ENCODE measurements at places on chromosomes 2 and 18. TPM values are rescaled to one million over a fixed set of nuclear protein-coding genes. Genes with fewer than 3 reads are reported as not detected.

- no peak for DNase-seq
These were observed 89.1 kb downstream of the RAD51AP2 start for GRCh38 chr2:17429130-17429529.

AGXT gene
- not detected for total RNA-seq

- no peak for DNase-seq
These were observed 275.7 kb upstream of the SPRED2 start for GRCh38 chr2:65708086-65708485.

GRCh38 chr2:163465440-163465839 is 270.4 kb downstream of the FIGN start:
- no peak for DNase-seq

GRCh38 chr2:191748528-191749180 is 70.7 kb downstream of the NABP1 start:
- no peak for DNase-seq

DNA sequence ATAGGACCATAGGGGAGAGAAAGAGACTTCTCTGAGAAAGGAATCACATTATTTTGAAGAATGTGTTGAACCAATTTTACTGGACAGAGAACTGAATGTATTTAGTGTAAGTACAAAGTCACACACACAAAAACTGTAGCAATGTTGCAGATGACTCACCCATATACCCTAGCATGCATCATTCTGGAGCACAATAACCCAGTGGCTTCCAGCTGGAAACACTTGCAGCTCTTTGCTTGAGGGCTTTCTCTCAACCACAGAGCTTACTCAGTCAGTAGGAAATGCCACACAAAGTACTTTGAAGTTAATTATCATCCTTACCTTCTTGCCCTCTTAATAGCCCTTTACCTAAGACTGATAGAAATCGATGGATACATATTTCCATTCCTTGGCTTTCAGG is 760.0 kb upstream of the FSHR start:
- DNase-seq, result no peak

DNA sequence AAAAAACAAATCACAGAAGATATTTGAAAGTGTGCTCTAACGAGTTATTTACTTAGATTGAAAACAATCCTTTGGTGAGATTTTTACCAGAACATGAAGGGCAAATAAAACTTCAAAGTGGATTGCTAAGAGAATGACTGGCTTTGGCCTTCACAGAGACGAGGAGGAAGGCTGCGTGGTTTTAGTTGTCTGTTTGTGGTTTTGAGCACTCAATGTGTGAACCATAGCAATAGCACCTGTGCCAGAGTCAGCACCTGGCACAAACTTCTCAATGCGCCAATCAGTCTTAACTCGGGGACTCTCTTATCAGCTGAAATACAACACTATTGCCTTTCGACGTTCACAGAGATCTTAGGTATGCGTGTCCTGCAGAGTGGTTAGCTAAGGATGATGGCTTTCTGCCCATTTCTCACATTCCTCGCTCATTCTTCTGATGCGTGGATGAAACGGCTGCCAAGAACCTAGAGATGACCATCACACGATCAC is 70.0 kb downstream of the MBP start:
- no peak for DNase-seq

DNA sequence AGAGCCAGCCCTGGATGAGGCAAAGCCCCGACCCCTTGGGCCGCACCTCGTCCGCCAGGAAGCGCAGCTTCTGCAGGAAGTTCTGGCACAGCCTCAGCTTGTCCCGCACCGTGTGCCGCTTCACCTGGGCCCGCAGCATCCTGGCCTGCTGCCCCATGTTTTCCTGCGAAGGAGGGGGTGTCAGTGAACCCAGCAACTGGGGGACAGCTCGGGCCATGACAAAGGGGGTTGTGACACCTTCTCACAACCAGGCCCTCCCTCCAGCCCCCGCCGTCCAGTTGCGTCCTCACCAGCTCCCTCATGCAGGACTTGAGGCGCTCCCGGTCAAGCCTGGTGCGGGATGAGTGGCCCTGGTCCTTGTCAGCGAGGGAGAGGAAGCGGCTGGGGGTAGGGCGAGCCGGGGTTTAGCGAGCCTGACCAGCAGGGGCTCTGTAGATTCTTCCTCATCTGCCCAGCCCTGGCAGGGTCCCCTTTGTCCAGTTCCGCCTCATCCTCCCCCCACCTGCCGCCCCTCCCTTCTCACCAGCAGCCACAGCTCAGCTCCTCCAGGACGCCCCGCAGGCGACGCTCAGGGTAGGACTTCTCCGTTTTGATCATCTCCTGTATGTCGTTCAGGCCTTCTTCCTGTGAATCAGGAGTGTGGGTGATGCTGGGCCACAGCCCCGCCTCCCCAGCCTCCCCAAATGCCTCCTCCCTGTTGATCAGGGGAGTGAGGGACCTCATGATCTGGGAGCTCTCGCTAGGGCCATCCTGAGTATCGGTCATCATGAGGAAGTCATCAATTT is 606 bp downstream of the OTOF start:
- no peak for DNase-seq

ITGA4 gene
- 18.2 TPM for total RNA-seq

- DNase-seq, result no peak
These were observed 3.7 kb downstream of the TMSB10 start for GRCh38 chr2:84908948-84909713.

GRCh38 chr2:210366675-210367080 is 51.7 kb upstream of the MYL1 start:
- no peak for DNase-seq

GRCh38 chr2:210551001-210551400 is 5.4 kb upstream of the CPS1 start:
- no peak for DNase-seq

- DNase-seq, result no peak
These were observed 102.9 kb upstream of the SLC8A1 start for GRCh38 chr2:40554665-40555294.

DNA sequence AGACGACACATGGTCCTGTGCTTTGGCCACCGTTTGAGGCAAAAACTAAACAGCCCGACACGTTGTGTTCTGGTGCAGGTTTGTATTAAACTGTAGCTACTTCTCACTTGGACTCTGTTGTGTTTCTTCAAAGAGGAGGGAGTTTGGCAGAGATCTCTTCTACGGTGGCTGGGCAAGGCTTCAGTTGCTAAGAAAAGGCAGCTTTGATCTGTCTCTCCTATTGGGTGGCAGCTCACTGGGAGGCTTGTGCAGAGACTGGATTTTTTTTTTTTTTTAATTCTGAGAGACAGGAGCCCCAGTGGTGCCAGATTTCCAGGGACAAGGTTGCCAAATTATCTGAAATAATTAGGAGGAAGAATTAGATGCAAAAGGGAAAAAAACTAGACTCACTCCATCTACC is 20.2 kb upstream of the MAPRE3 start:
- no peak for DNase-seq

DNA sequence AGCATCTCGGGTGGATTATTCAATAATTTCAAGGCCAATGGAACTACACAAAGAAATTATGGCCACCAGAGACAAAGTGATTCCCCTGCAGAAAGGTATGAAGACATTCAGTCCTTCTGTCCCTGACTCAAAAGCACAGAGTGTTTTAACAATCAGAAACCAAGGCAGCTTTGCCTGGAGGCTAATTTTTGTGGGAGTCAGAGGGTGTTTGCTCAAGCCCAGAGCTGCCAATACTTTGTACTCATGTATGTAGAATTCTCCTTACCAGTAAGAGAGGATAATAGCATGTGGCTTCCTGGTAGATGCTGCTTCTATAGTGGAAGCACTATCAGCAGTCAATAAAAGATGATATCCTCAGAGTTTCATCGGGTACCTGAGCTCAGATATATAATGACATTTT is 178.4 kb downstream of the KCNE4 start:
- no peak for DNase-seq

DNA sequence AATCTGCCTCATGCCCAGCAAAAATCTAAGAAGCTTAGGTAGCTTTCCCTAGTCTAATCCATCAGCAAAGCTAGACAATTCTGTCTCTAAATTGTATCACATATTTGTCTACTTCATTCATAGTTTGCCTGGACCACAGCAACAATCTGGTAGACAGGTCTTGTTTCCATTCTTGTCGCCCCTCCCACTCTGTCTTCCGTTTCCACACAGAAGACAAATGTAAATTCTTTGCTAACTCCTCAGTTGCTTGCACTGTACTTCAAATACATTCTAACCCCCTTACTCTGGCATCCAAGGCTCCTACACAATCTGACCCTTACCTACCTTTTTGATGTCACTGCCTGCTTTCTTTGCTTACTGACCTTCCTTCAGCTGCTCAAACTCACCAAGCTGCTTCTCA is 40.1 kb downstream of the THUMPD2 start:
- no peak for DNase-seq

- no peak for DNase-seq
These were observed 71.3 kb downstream of the SNORC start for GRCh38 chr2:232941400-232941799.

SH3BP4 gene
- 33.5 TPM for total RNA-seq

CRYGD gene
- not detected for total RNA-seq

TUBA4B gene
- total RNA-seq, result 8.9 TPM

DNA sequence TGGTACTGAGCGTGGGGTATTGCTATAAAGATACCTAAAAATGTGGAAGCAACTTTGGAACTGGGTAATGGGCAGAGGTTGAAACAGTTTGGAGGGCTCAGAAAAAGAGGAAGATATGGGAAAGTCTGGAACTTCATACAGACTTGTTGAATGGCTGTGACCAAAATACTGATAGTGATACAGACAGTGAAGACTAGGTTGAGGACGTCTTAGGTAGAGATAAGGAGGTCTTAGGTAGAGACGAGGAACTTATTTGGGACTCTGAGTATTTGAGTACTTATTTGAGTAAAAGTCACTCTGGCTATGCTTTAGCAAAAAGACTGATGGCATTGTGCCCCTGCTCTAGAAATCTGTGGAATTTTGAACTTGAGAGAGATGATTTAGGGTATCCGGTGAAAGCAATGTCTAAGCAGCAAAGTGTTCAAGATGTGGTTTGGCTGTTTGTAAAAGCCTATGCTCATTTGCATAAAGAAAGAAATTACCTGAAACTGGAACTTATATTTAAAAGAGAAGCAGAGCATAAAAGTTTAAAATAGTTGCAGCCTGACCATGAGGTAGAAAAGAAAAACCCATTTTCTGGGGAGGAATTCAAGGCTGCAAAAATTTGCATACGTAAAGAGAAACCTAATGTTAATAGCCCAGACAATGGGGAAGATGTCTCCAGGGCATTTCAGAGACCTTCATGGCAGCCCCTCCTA is 219.6 kb downstream of the PDE1A start:
- no peak for DNase-seq

GRCh38 chr18:40197711-40198110 is 1757.3 kb upstream of the PIK3C3 start:
- no peak for DNase-seq

DNA sequence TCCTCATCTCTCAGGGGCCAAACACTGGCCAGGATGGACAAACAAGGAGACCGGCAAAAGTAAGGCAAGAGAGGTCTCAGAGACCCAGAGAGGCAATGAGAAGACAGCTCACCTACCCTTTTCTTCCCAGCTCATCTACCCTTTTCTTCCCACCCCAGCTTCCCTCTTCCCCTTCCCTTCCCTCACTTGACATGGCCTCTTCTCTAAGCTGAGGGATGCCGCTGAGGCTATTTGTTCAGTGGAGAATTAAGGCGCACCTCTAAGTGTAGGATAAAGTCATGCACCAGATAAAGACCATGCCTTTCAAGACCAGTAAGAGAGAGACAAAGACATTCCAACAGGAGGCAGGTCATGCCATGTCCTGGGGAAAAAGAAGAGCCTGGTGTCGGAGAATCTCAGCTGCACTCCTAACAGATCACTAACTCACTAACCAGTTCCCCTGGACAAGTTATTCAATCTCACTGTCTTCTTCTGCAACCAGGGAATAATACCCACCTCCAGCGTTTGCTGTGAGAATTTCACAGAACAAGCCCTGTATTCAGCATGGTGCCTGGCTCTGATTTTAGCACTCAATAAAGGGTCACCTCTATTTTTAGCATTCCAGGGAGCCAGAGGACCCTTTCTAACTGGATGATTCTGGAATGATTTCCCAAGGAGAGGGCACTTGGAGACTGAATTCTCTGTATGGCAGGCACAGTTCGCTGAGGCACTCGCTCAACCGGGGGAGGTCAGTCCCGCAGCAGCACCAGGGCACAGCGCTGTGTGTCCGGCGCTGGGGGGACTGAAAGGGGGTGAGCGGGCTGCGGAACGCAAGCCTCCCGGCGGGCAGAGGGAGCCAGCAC is 3.0 kb upstream of the FOSL2 start:
- no peak for DNase-seq

CRYBA2 gene
- not detected for total RNA-seq

CHRNG gene
- not detected for total RNA-seq

GRCh38 chr18:56884511-56884910 is 233.4 kb downstream of the WDR7 start:
- no peak for DNase-seq

GRCh38 chr2:177797808-177798207 is 274.8 kb downstream of the PDE11A start:
- no peak for DNase-seq

DNA sequence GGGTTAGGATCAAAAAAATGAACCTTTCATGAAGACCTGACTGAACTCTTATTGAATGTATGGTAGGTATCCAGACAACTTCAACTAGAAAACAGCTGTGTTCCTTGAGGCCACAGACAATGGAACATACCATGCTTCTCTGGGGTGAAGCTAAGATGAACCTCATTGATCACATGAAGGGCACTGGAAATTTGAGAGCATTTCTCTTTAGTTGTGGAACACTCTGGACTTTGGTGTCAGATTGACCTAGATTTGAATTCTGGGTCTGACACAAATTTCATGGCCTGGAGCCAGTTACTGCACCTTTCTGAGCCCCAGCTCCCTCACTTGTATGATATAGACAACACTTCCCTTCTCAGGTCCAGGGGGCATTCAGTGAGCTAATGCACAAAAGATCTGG is 411.2 kb upstream of the ID2 start:
- DNase-seq, result no peak

- DNase-seq, result no peak
These were observed 11.4 kb upstream of the AFG3L2 start for GRCh38 chr18:12388442-12388841.

DNA sequence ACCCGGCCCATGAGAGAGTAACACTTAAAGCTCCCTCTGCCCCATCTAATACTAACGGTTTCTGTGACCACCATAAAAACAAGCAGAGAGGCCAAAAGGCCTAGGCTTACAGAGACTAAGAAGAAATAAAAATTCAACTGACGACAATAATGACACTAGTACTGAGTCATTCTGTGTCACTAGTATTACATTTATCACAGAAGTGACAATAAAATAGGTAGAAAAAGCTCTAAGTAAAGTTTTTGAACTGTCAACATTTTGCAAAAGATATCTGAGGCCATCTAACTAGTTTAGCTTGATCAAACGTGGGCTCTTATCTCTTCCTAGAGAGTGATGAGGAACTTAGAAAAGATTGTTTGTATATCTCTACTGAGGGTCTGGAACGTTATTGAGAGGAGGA is 35.6 kb downstream of the AP1S3 start:
- DNase-seq, result no peak

SCYGR6 gene
- total RNA-seq, result not detected

MOGAT1 gene
- 0.46 TPM for total RNA-seq

- no peak for DNase-seq
These were observed 175.2 kb downstream of the TMEM200C start for GRCh38 chr18:5720132-5720531.

All from upper lobe of left lung (tissue), 6 donors.